NCI-H187 treated with DMSO at 0.1 percent for 48 hours (cell line): ENCODE measurements at places on chromosomes 11 and 22.

GRCh38 chr11:17652556-17652955 lies 66.8 kb upstream of the MYOD1 start:
- no peak for DNase-seq

DNA sequence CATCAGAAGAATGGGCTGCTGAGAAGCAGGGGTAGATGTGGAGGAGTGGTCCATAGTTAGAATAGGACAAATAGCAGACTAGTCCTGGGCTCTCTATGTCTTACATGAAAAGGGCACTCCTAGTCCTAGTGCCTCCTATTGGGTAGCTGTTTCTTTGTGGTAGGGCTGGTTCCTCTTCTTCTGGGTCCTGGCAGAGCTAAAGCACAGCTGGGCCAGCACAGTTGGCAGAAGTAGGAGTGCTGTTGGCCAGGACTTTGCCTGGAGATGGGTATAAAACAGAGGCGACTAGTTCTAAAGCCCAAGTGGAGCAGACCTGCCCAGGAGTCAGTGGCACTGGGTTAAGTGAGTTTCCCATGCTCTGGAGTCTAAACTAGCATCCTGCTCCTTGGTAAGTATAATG lies 55.2 kb downstream of the PPFIBP2 start:
- no peak for DNase-seq

DNA sequence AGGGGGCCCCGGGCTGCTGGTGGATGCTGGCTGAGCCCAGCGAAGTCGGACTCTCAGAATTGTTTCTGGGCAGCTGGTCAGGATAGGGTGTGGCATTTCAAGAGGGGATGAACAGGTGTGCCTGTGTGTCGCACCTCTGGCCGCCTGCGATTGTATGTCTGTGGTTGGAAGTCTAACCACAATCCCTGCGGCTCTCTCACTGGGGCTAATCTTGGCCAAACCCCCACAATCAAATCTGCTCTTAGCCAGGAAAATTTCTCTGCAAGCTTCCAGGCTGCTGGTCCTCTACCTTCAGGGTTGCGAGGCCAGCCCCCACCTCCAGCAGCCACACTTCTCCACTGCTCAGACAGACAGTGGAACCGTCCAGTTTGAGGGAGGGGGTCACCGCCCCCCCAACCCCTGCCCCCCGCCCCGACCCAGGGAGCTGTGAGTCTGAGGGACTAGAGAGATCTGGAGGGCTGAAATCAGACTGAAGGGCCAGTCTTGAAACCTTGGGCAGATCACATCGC lies 953 bp downstream of the ATG16L2 start:
- peak; percentile 7 for DNase-seq

GRCh38 chr22:31496735-31497146 lies 405 bp downstream of the SFI1 start:
- DNase-seq = no peak

DNA sequence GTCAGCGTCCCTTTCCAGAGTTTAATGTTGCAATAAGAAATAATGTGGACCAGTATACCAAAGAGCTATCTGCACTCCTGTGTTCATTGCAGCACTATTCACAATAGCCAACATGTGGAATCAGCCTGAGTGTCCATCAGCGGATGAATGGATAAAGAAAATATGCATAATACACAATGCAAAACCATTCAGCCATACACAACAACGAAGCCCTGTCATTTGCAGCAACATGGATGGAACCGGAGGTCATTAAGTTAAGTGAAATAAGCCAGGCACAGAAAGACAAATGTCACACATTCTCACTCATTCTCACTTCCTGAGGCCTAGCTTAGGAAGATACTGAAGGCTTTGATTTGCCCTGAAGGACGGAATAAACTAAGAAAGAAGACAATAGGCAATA lies 22.1 kb downstream of the SLC5A4 start:
- DNase-seq = no peak

DNA sequence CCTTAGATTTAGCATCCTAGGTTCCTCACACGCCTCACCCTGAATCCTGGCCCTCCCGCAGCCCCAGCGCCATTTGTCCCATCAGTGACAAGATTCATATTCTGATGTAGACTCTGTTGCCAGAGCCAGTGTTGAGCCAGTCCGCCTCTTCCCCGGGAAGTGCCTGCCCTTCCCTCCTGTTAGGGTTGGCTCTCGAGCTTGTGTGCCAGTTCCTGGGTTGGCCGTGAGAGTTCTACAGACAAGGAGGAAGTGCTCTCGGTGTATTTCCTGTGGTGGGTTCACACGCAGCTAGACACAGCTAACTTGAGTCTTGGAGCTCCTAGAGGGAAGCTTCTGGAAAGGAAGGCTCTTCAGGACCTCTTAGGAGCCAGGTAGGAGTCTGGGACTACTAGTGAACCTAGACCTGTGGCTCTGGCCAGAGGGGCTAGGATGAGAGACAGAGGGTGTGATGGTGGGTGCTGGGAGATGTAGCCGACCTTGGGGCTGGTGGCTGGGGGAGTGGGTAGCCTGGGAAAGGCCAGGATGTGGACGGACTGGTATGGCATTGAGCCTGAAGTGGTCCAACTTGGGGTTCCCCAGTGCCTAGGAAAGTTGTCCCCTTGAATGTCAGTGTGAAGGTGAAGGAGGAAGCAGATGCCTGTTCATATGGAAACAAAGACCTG lies at the start of gene IL18BP:
TSS of gene IL18BP (plus strand) at position 261 of the 662 bp plus-strand sequence. CDS start 1,076 bp downstream, outside the sequence.
- DNase-seq = no peak

DNA sequence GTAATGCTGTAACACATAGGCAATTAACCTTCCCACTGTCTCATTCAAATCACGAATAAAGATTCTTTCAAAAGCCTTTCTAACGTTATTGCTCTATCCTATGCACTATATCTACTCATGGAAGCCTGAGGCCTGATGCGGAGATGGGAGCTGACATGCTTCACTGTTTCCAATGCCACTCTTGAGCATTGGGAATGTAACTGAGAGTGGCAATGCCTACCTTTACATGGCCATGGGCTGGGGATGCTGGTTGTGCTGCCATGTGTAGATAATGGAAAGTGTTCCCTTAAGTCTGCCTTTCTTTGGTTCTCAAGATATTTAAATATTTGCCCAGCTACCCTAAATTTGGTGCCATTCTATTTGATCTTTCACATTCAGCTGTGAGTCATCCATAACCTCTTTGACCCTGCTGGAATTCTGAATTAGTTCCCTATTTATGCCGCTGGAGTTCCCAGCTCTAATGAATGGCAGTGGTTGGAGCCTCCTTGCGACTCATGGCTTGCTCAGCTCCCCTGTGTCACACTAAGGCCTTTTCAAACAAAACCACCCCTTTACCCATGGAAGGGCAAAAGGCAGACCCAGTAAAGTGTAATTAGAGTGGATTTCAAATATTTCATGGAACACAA lies 21.4 kb upstream of the DKK3 start:
- no peak for DNase-seq

DNA sequence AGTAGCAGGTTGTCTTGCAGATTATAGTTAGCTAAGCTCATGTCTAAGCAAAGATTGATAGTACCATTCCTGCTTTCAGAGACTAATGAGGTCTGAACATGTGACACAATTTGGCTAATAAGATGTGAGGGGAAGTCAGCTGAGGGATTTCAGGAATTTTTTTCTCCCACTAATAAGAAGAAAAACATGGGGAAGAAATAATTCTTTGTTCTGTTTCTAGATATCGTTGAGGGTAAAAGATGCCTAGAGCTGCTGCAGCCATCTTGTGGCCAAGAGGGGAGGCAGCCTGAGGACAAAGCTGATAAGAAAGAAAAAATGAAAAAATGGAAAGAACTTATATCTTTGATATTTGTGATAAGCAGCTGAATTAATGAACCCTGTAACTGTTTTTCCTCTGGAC lies 1334.4 kb downstream of the LRRC4C start:
- no peak for DNase-seq

- DNase-seq = no peak
These were observed 28.4 kb downstream of the PC start for GRCh38 chr11:66929753-66930152.

- no peak for DNase-seq
These were observed 3.1 kb downstream of the CPT1A start for GRCh38 chr11:68838572-68838964.

DNA sequence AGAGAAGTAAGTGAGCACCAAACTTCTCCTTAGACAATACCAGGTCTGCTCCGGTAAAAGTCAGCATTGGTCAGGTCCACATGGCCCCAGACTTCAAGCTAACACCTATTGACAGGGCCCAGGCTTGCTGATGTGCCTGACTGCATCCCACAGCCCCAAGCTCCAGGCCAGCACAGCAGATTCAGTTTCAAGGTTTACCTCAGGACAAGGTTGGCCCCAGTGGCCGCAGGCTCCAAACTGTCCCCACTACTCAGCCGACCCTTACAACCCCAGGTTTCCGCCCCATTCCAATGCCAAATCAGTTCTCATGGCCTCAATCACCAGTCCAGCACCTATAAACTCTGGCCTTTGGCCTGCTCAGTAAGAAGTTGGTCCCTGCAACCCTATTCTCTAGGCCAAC lies 39.4 kb downstream of the OR4C6 start:
- DNase-seq = no peak

GRCh38 chr22:46857142-46857884 lies 94.9 kb downstream of the TBC1D22A start:
- no peak for DNase-seq

DNA sequence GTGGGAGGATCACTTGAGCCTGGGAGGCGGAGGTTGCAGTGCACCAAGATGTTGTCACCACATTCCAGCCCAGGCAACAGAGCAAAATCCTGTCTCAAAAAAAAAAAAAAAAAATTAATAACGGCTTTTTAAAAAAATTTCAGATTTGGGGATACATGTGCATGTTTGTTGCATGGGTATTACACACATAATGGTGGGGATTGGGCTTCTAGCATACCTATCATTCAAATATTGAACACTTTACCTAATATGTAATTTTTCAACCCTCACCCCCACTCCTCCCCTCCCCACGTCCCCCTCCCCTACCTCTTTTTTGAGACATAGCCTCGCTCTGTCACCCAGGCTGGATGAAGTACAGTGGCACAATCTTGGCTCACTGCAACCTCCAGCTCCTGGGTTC lies 40.1 kb downstream of the ABTB2 start:
- no peak for DNase-seq

- no peak for DNase-seq
These were observed at the start of gene THY1 for GRCh38 chr11:119422809-119423508. THY1 (minus strand) TSS chr11:119423172; CDS start chr11:119420905, 2,267 bp downstream.

- no peak for DNase-seq
These were observed 6.7 kb downstream of the OR6M1 start for GRCh38 chr11:123799438-123799837.

DNA sequence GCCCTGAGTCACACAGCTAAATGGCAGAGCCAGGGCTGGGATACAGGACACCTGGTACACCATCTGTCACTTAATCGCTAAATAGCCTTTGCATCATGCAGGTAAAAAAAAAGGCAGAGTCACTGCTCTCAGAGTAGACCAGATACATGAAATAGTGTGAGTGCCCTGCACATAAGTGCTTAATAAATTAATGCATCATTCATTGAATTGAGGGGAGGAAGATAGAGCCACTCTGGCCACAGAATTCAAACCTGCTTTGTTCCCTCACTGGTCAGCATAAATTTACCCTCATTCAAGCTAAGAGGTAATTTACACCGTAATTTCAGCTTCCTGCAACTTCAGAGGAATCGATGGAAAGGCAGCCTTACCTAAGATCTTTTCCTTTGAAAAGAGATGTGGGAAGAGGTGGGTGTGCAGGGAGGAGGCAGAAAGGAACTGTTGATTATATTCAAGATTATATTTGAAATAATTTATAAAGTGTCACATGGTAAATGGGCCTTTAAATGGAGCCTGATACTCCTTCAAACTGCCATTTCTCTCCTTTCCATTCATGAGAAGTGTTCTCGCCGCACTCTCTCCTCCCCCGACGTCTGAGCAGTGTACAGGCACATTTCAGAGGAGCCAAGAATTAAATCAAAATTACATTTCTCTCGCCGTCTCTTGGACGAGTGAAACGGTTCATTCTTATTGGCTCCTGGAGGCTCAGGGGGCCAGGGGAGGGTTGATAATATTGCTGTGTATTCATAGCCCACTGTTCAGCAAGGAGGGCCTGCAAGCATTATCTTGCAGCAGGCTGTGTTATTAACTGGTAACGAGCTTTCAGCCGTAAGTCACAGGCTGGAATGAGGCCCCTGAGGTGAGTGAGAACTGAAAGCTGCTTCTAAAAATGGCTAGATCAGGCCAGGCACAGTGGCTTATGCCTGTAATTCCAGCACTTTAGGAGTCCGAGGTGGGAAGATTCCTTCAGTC lies 52.2 kb upstream of the HMGXB4 start:
- DNase-seq = no peak
